HFFc6 (cell line): ENCODE measurements at places on chromosomes 11 and 22. TPM values are rescaled to one million over a fixed set of nuclear protein-coding genes. Genes with fewer than 3 reads are reported as not detected.

Gene SYT13
- not detected in 3 replicates for total RNA-seq

Gene MMP10
- 0.33 to 3.5 TPM (median 0.97 TPM) in 3 replicates for total RNA-seq

Gene MUC5AC
- not detected in 2 replicates for total RNA-seq

Gene FAM76B
- 7.7 and 7.8 TPM in 2 replicates for total RNA-seq

Gene PIK3C2A
- total RNA-seq: 52.6 to 59.5 TPM (median 57.8 TPM) in 3 replicates

Gene CSNK2A3
- 1.6 to 1.9 TPM (median 1.8 TPM) in 3 replicates for total RNA-seq

Gene PRPF19
- total RNA-seq: 72.5 to 95.8 TPM (median 95.3 TPM) in 3 replicates

Gene OR6T1
- total RNA-seq: not detected in 3 replicates

Gene ANGPTL5
- not detected in 3 replicates for total RNA-seq

Gene CLTCL1
- 7.4 to 9.0 TPM (median 8.2 TPM) in 3 replicates for total RNA-seq

Gene UEVLD
- total RNA-seq: 20.0 to 26.9 TPM (median 22.7 TPM) in 3 replicates

Gene LRP4
- 1.6 and 1.9 TPM in 2 replicates for total RNA-seq

Gene UBQLN3
- not detected in 3 replicates for total RNA-seq

Gene ADM2
- 0.92 to 3.3 TPM (median 3.2 TPM) in 3 replicates for total RNA-seq
